Activated CD4-positive, alpha-beta memory T cell treated with anti-CD3 and anti-CD28 coated beads, Interleukin-2, amount 10 ng/mL, durations not matched to agents 7 days and 5 days (primary cell): ENCODE measurements at places on chromosomes 3 and 15. TPM values are rescaled to one million over a fixed set of nuclear protein-coding genes. Genes with fewer than 3 reads are reported as not detected.

TRH gene
- not detected for total RNA-seq

USP13 gene
- total RNA-seq: 9.6 TPM

POPDC2 gene
- total RNA-seq: 2.4 TPM

GPR149 gene
- not detected for total RNA-seq

FGD5 gene
- not detected for total RNA-seq

SLC9C1 gene
- not detected for total RNA-seq

PRSS50 gene
- total RNA-seq: not detected

SLC4A7 gene
- 74.7 TPM for total RNA-seq

RASGRP1 gene
- total RNA-seq: 200 TPM

RTP3 gene
- not detected for total RNA-seq

ASB14 gene
- total RNA-seq: not detected

GRCh38 chr3:168239287-168239686 lies 143.6 kb upstream of the GOLIM4 start:
- H3K27ac ChIP-seq: no peak overlapping the region
- H3K4me3 ChIP-seq: no peak overlapping the region
- no peaks in the 10 kb centered on the region for H3K4me1 ChIP-seq
- H3K36me3 ChIP-seq: no peaks in the 10 kb centered on the region
- no peak for DNase-seq

GRCh38 chr3:66712210-66712609 lies 211.4 kb upstream of the LRIG1 start:
- no peaks in the 10 kb centered on the region for H3K27me3 ChIP-seq
- H3K27ac ChIP-seq: no peak overlapping the region
- no peak overlapping the region for H3K4me3 ChIP-seq

- no peak for DNase-seq
- H3K36me3 ChIP-seq: no peaks in the 10 kb centered on the region
- H3K27ac ChIP-seq: no peak overlapping the region
- H3K4me3 ChIP-seq: no peak overlapping the region
These were observed 222.3 kb downstream of the MEIS2 start for GRCh38 chr15:36877796-36878683.

- H3K36me3 ChIP-seq: no peaks in the 10 kb centered on the region
- H3K27me3 ChIP-seq: no peaks in the 10 kb centered on the region
- no peak overlapping the region for H3K27ac ChIP-seq
These were observed 39.0 kb downstream of the LRTM1 start for GRCh38 chr3:54888873-54889272.

GRCh38 chr15:36517758-36518157 lies 61.7 kb upstream of the CDIN1 start:
- H3K27ac ChIP-seq: no peak overlapping the region
- DNase-seq: no peak
- no peak overlapping the region for H3K4me3 ChIP-seq
- no peaks in the 10 kb centered on the region for H3K4me1 ChIP-seq
- no peaks in the 10 kb centered on the region for H3K36me3 ChIP-seq

GRCh38 chr15:72751751-72752455 lies 31.7 kb downstream of the ADPGK start:
- H3K27ac ChIP-seq: no peak overlapping the region
- no peaks in the 10 kb centered on the region for H3K27me3 ChIP-seq
- H3K4me1 ChIP-seq: peaks cover 11% of the 10 kb centered on the region
- H3K4me3 ChIP-seq: no peak overlapping the region
- DNase-seq: no peak

- H3K4me3 ChIP-seq: no peak overlapping the region
- peaks cover 21% of the 10 kb centered on the region for H3K27me3 ChIP-seq
- no peaks in the 10 kb centered on the region for H3K36me3 ChIP-seq
- H3K27ac ChIP-seq: no peak overlapping the region
These were observed 86.4 kb upstream of the ALDH1L1 start for GRCh38 chr3:126266850-126267168.

DNA sequence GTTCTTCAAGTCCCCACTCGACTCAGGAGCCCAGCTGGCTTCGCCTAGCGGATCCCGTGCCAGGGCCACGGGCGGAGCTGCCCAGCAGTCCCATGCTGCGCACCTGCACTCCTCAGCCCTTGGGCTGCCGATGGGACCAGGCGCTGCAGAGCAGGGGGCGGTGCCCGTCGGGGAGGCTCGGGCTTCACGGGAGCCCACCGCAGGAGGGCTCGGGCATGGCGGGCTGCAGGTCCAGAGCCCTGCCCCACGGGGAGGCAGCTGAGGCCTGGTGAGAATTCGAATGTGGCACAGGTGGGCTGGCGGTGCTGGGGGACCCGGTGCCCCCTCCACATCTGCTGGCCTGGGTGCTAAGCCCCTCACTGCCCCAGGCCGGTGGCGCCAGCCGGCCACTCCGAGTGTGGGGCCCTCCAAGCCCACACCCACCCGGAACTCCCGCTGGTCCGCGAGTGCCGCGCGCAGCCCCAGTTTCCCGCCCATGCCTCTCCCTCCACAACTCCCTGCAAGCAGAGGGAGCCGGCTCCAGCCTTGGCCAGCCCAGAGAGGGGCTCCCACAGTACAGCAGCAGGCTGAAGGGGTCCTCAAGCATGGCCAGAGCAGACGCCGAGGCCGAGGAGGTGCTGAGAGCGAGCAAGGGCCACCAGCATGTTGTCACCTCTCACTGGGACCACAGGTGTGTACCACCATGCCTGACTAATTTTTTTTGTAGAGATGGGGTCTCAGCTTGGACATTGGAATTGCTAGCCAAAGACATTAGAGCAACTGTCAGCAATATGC lies 17.0 kb downstream of the RAB7A start:
- no peak overlapping the region for H3K27ac ChIP-seq
- DNase-seq: no peak
- no peak overlapping the region for H3K4me3 ChIP-seq
- H3K27me3 ChIP-seq: no peaks in the 10 kb centered on the region

DNA sequence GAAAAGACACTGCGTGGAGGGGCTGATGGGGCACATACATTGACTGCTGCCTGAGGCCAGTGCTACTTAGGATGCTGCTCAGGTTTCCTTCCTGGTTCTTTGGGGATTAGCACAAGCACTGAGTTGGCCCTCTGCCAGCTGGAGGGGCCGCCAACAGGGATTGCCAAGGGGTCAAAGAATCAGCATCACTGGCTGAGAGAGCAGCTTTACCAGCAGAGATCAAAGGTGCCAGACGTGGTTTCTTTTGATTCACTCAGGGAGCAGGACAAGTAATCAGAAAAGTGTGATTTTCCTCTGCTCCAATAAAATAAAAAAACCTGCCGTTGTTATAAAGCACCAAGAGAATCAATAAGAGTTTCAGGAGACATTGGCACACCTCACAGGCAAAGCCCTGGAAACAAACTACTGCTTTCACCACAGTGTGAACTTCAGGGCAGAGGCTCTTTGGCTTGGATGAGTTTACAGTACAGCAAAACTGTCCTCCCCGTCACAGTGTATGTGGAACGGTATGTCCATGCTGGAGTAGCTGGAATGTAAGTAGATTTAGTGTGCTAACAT lies 45.8 kb upstream of the FSIP1 start:
- H3K27me3 ChIP-seq: peaks cover 42% of the 10 kb centered on the region
- DNase-seq: no peak
- H3K27ac ChIP-seq: no peak overlapping the region

GRCh38 chr3:195251336-195252065 lies 19.5 kb downstream of the XXYLT1 start:
- H3K27ac ChIP-seq: no peak overlapping the region
- H3K4me1 ChIP-seq: peaks cover 8% of the 10 kb centered on the region
- H3K27me3 ChIP-seq: no peaks in the 10 kb centered on the region
- DNase-seq: no peak
- no peaks in the 10 kb centered on the region for H3K36me3 ChIP-seq

DNA sequence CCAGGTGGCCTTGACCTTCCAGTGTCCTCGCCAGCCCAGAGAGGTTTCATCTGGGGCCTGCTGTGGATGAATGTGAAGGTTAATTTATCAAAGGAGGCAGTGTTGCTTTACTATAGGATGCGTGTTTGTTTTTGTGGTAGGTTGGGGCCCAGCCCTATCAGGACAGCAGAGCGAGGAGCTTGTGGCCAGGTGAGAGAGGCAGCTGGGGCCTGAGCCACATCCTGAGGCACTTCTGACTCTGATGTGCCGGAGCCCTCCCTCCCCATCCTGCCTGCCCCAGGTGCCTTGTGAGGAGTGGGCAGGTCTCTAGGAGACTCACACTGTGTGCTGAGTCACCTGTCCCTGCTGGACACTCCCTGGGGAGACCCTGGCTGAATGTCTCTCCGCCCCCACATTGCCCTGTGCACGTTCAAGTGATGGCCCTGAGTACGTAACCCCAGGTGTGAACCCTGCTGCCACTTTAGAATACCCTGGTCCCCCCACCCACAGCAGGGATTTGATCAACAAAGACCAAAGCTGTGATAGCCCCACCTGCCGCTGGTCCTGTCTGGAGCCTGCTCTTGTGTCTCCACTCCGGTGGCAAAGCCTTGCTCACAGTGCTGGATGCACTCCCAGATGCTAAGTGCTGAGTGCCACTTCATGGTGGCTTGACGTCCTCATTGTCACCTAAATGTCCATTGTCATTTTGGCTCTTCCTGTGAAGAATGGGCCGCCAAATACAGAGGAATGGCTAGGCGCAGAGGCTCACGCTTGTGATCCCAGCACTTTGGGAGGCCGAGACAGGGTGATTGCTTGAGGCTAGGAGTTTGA lies 16.0 kb downstream of the FBLN2 start:
- H3K4me1 ChIP-seq: peaks cover 4% of the 10 kb centered on the region
- DNase-seq: no peak
- no peak overlapping the region for H3K4me3 ChIP-seq
- peaks cover 5% of the 10 kb centered on the region for H3K27me3 ChIP-seq

GRCh38 chr3:141415953-141416352 lies 47.6 kb downstream of the ZBTB38 start:
- peaks cover 63% of the 10 kb centered on the region for H3K36me3 ChIP-seq
- no peak for DNase-seq
- no peaks in the 10 kb centered on the region for H3K27me3 ChIP-seq

GRCh38 chr3:86245360-86245759 lies 745.6 kb downstream of the VGLL3 start:
- no peak overlapping the region for H3K27ac ChIP-seq
- no peak for DNase-seq
- H3K4me3 ChIP-seq: no peak overlapping the region
- H3K27me3 ChIP-seq: no peaks in the 10 kb centered on the region
- H3K4me1 ChIP-seq: no peaks in the 10 kb centered on the region
- H3K36me3 ChIP-seq: no peaks in the 10 kb centered on the region

GRCh38 chr15:87131067-87131466 lies 1051.4 kb downstream of the AGBL1 start:
- DNase-seq: no peak
- H3K27ac ChIP-seq: no peak overlapping the region
- H3K27me3 ChIP-seq: no peaks in the 10 kb centered on the region
- H3K36me3 ChIP-seq: no peaks in the 10 kb centered on the region

GRCh38 chr3:129475863-129476262 lies 35.8 kb downstream of the IFT122 start:
- H3K4me3 ChIP-seq: no peak overlapping the region
- no peak for DNase-seq
- H3K27ac ChIP-seq: no peak overlapping the region
- peaks cover 16% of the 10 kb centered on the region for H3K36me3 ChIP-seq
- H3K27me3 ChIP-seq: no peaks in the 10 kb centered on the region

GRCh38 chr3:69197922-69198530 lies 75.6 kb upstream of the LMOD3 start:
- peak; percentile 74 for DNase-seq
- H3K27me3 ChIP-seq: no peaks in the 10 kb centered on the region
- peak overlapping the region; percentile 85 for H3K4me3 ChIP-seq
- peaks cover 67% of the 10 kb centered on the region for H3K4me1 ChIP-seq
- peak overlapping the region; percentile 97 for H3K27ac ChIP-seq

GRCh38 chr15:93705753-93706455 lies 525.5 kb upstream of the MCTP2 start:
- H3K4me1 ChIP-seq: no peaks in the 10 kb centered on the region
- no peaks in the 10 kb centered on the region for H3K27me3 ChIP-seq
- no peaks in the 10 kb centered on the region for H3K36me3 ChIP-seq
- H3K27ac ChIP-seq: no peak overlapping the region
- DNase-seq: no peak

DNA sequence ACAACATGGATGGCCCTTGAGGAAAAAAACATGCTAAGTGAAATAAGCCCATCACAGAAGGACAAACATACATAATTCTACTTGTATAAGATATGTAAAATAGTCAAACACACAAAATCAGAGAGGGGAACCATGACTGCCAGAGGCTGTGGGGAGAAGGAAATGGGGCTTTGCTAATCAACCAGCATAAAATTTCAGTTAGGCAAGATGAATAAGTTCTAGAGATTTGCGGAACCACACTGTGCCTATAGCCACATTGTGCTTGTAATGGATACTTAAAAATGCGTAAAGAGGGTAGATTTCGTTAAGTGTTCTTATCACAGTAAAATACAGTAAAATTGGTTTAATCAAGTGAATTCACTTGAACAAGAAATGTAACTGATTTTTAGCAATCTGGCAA lies 33.7 kb upstream of the SPTBN5 start:
- peaks cover 27% of the 10 kb centered on the region for H3K36me3 ChIP-seq
- H3K4me3 ChIP-seq: no peak overlapping the region
- H3K27ac ChIP-seq: no peak overlapping the region
- peaks cover 46% of the 10 kb centered on the region for H3K4me1 ChIP-seq
- H3K27me3 ChIP-seq: no peaks in the 10 kb centered on the region
- no peak for DNase-seq

- H3K4me3 ChIP-seq: peak overlapping the region; percentile 96
- peaks cover 19% of the 10 kb centered on the region for H3K36me3 ChIP-seq
- peak overlapping the region; percentile 95 for H3K27ac ChIP-seq
- peaks cover 68% of the 10 kb centered on the region for H3K4me1 ChIP-seq
- no peaks in the 10 kb centered on the region for H3K27me3 ChIP-seq
These were observed 2.2 kb downstream of the SLC12A6 start for GRCh38 chr15:34335176-34336032.

DNA sequence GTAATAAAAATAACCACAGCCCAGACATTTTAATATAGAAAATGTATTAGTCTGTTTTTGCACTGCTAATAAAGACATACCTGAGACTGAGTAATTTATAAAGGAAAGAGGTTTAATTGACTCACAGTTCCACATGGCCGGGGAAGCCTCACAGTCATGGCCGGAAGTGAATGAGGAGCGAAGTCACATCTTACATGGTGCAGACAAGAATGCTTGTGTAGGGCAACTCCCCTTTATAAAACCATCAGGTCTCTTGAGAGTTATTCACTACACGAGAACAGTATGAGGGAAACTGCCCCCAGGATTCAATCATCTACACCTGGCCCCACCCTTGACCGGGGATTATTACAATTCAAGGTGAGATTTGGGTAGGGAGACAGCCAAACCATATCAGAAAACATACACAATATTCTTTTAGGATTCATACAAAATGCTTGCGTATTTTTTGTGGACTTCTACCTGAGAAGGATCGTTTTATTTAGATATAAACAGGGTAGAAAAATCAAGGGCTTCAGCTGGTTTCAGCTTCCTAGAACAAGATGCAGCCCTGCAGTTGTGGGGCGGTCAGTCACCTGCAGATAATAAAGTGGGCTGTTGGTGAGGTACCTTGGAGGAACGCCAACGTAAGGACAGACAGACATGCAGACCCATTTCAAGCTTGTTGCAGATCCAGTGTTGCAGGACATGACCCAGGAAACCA lies 101.9 kb downstream of the TNIK start:
- H3K27me3 ChIP-seq: no peaks in the 10 kb centered on the region
- no peaks in the 10 kb centered on the region for H3K36me3 ChIP-seq
- H3K4me3 ChIP-seq: no peak overlapping the region
- H3K27ac ChIP-seq: no peak overlapping the region
